ENCODE measurements at places on chromosomes 1 and 21.

- no peak for DNase-seq
Measured at GRCh38 chr1:171948511-171948910, 107.2 kb downstream of the DNM3 start.

DNA sequence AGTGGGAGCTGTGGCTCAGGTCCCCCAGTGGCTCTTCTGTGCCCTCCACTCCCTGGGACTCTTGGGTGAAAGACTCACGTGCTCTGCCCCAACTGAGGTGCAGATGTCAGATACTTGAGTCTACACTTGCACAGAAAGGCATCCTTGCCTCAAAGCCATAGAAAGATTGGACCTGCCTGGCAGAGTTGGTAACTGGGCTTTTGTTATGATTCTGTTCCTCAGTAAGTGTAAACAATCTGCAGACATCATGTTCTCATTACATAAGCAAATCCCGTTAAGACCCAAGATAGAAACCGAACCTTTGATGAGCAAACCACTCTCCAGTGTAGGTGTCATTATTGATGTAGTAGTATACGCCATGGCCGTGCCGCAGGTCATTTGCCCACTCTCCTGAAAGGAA, 10.0 kb downstream of the RSPH1 start:
- no peak for DNase-seq

DNA sequence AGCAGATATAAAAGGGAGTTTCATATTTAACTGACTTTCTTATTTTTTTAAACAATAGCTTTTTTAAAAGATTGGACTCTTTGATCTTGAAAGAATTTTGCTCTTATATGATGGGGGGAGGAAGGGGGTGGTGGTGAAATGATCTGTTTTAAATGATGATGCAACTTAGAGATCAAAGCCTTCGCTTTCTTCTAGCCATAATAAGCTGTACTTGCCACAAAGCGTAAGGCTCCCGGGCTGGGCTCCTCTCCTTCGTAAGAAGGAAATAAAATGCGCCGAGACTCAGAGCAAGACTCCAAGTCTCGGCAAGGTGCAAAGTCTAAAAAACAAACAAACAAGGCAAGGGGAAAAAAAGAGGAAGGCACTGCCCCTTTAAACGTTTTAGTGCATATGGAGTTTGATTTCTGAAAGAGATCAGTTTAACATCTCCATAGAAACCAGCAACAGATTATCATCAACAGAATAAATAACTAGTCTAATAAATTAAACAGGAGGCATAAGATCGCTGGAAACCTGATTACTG, 3.3 kb downstream of the CASZ1 start:
- DNase-seq: no peak

- no peak for DNase-seq
Measured at GRCh38 chr1:83996191-83996590, 2.7 kb downstream of the TTLL7 start.

DNA sequence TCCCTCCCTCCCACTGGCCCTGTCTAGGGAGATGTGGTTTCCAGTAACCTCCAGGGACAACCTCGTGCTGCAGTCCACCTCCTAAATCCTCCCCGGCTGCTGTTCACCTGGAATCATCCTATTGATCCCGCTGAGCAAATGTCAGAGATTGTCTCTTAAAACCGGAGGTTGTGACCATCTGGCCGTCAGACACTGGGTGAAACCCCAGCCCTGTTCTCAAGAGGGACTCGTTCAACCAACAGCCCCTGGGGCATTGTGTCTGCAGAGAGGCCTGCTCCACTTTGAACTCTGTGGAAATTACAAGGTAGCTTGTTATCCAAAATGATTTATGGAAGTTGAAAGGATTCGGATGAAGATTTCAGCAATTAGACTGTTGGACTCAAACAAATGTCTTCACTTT, 498.0 kb downstream of the MATN1 start:
- DNase-seq: no peak

- DNase-seq: no peak
Measured at GRCh38 chr1:41764656-41765055, 154.1 kb downstream of the HIVEP3 start.

GRCh38 chr1:185400052-185400451, 83.0 kb upstream of the IVNS1ABP start:
- DNase-seq: no peak

DNA sequence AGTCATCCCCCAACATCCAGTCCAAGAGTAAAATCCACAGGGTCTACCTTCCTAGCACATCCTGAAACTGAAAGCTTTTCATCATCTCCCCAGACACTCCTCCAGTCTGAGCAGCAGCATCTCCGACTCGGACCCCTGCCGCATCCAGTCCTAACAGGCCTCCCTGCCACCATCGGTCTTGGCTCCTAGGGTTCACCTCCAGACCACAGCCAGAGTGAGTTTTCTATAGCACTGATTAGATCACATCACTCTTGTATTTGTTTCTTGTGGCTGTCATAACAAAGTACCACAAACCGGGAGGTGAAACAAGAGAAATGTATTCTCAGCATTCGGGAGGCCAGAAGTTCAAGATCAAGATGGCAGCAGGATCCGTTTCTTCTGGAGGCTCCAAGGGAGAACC, 187.8 kb downstream of the TOMM20 start:
- no peak for DNase-seq

DNA sequence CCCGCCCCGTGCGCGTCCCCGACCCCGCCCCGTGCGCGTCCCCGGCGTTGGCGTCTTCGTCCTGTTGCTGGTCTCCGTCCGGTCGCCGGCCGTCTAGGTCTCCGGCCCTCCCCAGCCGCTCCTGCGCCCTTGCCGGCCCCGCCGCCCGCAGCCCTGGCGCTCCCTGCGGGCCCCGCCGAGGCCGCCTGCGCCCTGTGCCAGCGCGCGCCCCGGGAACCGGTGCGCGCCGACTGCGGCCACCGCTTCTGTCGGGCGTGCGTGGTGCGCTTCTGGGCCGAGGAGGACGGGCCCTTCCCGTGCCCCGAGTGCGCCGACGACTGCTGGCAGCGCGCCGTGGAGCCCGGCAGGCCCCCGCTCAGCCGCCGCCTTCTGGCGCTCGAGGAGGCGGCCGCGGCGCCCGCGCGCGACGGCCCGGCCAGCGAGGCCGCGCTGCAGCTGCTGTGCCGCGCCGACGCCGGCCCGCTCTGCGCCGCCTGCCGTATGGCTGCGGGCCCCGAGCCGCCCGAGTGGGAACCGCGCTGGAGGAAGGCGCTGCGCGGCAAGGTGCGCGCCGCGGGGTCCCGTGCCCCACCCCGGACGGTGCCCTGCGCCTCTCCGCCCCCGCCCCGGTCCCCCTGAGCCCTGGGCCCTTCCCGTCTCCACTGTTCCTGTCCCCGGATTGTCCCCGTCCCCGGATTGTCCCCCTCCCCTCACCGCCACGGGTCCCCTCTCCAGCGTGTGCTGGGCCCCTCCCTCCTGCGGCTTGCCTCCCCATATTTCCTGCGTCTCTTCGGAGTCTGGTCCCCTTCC, at the start of gene RNF187:
RNF187 (plus strand) TSS at position 47 of the 789 bp plus-strand sequence.
- peak; percentile 34 for DNase-seq

- no peak for DNase-seq
Measured at GRCh38 chr1:33626801-33627200, 154.4 kb downstream of the ZSCAN20 start.

GRCh38 chr1:112021263-112021662, 31.8 kb upstream of the KCND3 start:
- no peak for DNase-seq

- DNase-seq: no peak
Measured at GRCh38 chr1:222275001-222275728, 272.7 kb downstream of the HHIPL2 start.

DNA sequence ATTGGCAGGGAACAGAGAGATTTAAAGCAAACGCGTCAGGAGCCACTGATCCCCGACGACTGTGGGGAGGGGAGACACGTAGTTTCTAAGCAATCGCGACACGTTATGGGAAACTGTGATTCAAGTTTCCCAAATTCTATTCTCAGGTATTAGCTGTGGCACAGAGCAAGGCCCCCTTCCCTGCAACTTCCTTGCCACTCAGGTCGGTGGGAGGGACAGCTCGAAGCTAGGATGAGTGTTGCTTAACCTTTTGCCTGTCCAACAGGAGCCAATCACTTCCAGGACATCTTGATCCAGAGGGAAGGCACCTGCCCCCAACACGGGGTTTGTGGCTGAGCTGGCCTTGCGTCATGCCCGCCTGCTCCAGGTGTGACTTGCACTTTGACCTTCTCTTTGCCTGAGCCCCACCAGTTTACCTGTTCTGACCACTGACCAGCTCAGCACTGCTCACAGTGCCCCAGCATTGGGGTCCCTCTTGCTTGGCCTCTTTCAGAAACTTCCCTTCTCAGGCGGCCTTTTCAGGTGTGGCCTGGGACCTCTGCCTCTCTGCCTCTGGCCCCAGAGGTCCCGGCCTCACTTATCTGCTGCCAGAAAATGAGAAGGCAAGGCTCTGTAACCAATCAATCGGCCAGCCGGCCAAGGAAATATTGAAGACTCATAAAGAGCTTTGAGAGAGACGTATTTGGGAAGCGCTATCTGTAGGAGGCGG, 24.6 kb downstream of the TEX35 start:
- DNase-seq: no peak

DNA sequence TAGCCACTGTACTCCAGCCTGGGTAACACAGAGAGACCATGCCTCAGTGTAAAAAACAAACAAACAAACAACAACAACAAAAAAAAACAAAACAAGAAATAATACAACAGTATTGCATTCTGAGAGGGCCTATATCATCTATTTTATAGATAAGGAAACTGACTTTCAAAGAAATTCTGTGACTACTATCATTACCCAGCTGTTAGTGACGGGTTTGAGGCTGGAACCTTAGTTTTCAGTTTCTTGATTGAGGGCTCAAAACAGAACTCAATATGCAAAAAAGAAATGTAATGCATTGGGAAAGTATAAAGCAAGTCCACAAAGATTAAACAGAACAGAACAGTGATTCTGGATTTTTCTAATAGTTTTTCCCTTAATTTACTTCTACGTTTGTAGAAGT, 149.4 kb downstream of the NFIA start:
- no peak for DNase-seq
